Activated CD8-positive, alpha-beta T cell treated with anti-CD3 and anti-CD28 coated beads for 36 hours (primary cell): ENCODE measurements at places on chromosomes 1 and 21. TPM values are rescaled to one million over a fixed set of nuclear protein-coding genes. Genes with fewer than 3 reads are reported as not detected.
A peak's percentile ranks its signal among the peaks of the same experiment; 100 is the strongest.

NUF2 gene
- total RNA-seq = 54.6 TPM

SERPINC1 gene
- total RNA-seq = not detected

DNA sequence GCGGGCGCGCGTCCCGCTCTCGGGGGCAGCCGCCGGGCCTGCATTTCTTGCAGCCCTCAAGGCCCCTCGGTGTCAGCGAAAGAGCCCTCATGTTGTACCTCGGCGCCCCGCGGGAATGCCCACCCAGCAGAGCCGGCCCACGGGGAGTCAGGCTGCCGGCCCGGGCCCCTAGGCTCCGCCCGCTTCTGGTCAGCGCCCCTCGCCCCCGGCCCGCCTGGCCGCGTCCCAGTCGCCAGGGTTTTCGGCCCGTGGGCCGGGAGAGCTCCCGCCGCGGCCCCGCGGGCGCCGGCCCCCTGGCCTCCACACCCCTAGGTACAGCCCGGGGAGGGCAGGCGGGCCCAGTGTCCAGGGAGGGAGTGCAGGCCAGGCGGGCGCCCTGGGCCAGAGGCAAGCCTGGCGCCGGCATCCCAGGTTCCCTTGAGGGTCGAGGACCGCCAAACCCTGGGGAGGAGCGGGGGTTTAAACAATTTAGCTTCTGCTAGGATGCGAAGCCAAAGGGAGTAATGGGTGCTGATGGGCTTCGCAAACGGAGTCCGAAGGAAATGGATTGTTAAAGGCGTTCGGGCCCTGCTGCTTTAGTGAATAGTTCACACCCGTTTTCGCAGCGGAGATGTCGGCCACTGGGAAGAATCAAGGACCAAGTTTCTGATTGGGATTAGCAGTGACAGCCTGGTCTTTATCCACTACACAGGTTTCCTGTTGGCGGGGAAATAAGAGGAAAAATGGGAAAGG lies 486 bp upstream of the KCNA3 start:
- no peak for DNase-seq

GRCh38 chr1:50368179-50369007 lies 54.9 kb downstream of the DMRTA2 start:
- peak; percentile 56 for DNase-seq

DNA sequence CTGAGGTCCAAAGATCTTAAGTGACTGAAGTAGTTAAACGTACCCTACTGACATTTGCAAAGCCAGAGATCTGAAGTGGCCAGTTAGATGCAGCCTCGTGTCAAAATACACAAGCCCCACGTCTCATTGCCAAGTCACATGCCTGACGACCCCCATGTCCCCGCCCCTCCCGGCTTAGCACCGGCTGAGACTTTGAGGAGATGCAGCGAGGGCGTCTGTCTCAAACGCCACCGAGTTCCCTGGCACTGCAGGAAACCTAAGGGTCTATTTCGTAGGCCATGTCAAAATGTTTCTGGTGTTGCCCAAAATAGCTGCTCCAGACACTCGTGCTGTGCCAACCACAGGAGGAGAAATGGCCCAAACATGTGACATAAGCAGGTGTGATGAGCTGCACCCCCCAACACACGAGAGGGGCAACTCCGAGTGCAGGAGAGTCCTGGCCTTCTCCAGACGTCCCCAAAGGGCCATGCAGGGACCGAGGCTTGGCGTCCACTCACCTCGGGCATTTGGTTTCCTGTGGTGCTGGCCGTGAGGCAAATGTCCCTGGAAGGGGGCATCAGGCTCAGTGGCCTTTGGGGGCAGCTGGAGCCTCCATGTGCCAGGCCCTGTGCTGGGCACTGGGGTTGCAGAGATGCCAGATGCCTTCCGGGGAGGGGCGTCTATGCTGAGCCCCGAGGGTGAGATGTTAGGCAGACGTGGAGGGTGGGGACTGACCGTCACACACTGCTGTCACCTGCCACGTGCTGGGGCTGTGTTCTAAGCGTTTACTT lies 67.0 kb downstream of the MATN1 start:
- no peak for DNase-seq

DNA sequence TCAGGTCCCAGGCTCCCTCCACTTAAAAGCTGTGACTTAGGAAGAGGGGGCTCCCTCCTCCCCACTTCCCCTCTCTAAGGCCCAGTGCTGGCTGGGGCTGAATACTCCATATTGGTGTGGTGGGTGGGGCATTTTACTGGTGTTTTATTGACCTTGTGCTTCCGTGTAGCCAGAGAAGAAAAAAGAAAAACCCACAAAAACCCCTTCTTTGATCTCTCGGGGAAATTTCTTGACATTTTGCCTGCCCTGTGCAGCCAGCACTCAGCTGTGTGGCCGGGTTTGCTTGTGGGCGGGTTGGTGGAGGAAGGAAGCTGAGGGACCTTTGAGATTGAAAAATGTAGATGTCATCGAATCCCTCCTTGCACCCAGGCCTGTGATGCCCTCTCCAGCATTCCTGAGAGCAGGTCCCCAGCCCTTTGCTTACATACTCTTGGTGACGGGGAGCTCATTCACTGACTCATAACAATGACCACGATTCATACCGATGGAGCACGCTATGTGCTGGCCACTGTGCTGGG lies 24.8 kb downstream of the TNFRSF8 start:
- peak; percentile 88 for DNase-seq

DNA sequence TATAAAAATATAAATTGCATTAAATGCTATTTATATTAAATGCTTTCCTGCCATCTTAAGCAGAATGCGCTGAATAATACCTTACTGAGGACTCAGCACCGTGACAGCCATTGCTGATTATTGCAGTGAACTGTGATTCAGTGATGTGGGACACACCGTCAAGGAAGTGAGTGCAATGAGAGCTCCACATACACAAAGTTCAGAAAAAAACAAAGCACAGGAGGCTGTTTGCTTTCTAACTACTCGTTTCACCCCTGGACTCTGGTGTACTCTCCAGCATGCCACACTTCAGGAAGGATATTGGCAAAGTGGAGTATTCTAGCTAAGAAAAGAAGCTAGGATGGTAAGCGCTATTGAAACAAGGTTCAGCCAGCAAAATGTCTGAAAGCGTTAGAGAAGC lies 57.4 kb upstream of the CXADR start:
- no peak for DNase-seq

DNA sequence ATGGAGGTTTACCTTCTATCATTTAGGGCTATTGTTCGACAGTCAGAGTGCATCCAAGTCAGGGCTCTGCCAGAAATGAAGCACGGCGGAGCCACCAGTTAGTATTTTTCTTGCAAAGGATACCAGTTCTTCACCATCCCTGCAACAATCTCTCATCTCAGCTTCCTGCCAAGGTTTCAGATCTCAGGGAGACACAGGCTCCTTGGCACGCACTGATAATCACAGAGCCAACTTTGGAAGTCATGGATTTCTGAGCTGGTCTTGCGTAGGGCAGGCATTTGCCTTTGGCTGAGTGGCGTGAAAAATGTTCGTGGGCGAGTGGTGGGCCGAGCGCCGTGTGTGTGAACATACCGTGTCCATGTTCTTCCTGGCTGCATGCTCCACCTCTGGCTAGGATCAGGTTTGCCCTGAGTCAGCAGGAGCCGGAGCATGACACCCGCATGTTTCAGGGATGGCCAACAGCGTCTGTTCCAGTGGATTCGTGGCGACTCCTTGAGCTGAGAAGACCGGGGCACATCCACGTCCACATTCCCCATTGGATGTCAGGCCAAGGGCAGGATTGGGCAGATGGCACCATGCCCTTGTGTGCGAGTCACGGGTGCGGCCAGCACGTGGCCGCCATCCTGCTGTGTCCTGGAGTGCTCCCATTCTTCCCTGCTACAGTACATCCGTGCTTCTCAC lies 118.5 kb upstream of the C1orf174 start:
- DNase-seq = no peak

- DNase-seq = no peak
Measured at GRCh38 chr1:177975588-177976495, 6.0 kb upstream of the SEC16B start.
